ENCODE measurements at places on chromosomes 1 and 21.
A peak's percentile ranks its signal among the peaks of the same experiment; 100 is the strongest.

DNA sequence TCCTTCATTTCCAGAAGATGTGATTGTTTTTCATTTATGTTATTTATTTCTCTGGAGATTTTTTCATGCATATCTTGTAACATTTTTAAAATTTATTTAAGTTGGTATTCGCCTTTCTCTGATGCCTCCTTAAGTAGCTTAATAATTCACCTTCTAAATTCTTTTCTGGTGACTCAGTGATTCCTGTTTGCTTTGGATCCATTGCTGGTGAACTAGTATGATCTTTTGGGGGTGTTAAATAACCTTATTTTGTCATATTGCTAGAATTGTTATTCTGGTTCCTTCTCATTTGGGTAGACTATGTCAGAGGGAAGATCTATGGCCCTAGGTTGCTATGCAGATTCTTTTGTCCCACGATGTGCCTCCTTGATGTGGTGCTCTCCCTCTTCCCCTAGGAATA, 1347.2 kb upstream of the B3GALT2 start:
- no peak for DNase-seq

- no peak for DNase-seq
Measured at GRCh38 chr1:93811326-93812065, 67.5 kb downstream of the DNTTIP2 start.

DNA sequence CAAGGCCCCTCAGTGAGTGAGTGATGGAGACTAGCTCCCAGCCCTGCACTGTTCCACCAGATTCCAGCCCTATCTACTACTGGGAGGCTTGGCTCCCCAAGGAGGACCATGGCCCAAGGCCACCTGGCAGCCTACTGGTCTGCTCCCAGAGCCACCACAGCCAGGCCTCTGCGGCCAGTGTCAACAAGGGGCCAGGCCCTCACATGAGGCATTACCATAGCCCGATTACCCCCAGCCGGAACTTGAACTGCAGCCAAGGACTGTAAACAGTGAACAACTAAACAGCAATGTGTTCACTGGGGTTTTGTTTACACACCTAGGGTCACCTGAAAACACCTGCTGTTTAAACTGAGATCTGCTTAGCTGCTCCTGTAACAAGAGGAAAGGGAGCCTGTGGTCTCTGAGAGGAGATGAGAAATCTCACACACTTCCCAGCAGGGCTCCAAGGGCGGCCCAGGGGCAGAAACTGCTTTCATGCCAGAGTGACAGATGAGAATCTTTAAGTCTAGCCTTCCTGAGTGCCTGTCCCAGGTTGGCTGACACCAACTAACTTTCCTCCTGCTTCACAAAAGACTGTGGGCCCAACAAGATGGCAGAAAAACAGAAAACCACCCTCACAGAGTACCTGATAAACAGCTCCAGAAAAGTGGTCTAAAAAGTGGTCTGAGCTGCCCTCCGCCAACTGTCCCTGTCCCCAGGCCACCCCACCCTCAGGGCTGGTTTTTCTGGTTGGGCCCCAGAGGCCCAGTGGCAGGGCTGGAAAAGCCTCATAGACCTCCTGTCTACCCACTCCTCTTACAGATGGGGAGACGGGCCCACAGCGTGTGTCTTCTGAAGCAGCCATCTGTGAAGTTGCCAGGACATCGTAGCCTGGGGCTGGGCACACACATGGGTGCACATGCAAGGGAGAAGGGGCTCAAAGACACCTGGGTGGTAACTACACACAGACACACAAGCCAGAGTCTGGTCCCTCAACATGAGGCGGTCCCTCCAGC, 28.8 kb downstream of the MEF2D start:
- DNase-seq, result no peak

- peak; percentile 58 for DNase-seq
Measured at GRCh38 chr1:175073061-175073460, 5.4 kb downstream of the TNN start.

- no peak for DNase-seq
Measured at GRCh38 chr1:19605967-19606366, 38.1 kb upstream of the NBL1 start.

- no peak for DNase-seq
Measured at GRCh38 chr1:205630651-205631009, 1.2 kb downstream of the ELK4 start.

DNA sequence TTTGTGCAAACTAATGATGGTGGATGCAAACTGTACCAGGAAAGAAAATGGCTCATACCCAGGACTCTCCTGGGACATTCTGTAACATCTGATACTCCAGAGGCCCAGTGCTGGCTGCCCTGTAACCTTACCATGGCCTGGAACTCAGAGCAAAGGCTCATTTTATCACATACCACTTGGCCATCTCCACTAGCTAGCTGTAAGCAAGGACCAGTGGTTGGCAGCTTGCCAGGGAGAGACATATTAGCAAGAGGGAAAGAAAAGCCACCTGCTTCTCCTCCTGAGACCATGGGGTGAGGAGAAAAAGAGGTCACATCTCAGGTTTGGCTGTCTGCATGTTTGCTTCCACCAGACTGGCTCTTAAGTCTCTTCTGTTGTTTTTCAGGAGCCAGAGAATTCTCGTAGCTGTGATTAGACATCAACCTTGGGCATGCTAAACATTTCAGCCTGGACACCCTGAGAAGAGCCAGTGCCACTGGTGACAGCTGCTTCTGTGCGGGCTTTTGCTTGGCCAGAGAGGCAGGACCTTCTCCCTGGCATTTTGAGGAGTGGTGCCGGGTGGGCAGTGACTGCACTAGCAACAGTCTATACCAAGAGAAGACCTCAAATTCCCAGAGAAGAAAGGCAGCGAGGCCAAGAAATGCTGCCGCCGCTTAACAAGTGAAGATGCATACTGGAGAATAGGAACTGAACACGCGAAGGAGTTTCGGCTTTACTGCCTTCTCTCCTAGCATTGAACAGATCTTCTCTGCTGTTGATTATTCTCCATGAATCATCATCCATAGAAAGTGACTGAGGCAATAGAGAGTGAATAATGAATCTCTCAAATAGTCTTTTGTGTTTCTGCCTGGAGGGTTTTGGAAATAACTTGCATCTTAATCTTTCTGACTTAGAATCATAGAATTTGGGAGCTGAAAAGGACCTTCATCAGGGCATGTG, 6.7 kb upstream of the INKA2 start:
- DNase-seq, result no peak

GRCh38 chr1:29708796-29709703, 472.7 kb downstream of the PTPRU start:
- DNase-seq, result peak; percentile 59

DNA sequence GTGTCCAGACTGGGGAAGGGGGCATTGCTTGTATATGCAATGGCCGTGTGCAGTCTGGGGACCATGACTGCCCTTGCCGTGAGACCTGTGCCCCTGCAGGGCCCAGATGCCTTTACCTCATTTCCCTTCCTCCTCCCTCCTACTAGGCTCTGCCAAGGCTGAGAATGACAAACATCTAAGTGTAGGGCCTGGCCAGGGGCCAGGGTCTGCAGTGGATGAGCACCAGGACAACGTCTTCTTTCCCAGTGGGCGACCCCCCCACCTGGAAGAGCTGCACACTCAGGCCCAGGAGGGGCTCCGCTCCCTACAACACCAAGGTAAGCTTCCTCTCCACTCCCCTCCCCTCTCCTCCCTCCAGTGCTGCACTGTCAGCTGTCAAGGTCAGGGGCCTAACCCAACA, 49.5 kb downstream of the YARS1 start:
- DNase-seq, result no peak

- no peak for DNase-seq
Measured at GRCh38 chr1:37177230-37177864, 143.0 kb upstream of the GRIK3 start.

DNA sequence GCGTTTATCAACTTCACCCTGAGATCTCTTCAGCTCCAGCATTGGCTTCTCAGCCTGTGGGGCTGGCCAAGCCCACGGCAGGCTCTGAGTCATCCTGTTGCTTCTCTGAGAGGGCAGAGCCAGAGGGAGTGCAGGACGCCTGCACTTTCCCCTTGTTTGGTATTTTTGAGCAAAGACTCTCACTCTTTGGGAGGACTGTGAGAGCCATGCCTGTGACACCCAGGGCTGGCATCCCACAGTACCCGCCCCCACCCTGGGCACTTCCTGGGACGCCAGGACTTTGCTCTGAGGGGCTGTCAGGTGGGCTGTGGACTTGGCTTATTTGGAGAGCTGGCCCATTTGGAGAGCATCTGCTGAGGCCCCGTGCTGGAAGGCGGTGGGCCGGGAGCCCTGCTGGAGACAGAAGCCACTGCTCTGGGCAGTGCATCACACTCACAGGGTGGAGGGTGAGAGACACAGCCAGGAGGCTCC, 37.4 kb downstream of the VANGL1 start:
- DNase-seq, result no peak

DNA sequence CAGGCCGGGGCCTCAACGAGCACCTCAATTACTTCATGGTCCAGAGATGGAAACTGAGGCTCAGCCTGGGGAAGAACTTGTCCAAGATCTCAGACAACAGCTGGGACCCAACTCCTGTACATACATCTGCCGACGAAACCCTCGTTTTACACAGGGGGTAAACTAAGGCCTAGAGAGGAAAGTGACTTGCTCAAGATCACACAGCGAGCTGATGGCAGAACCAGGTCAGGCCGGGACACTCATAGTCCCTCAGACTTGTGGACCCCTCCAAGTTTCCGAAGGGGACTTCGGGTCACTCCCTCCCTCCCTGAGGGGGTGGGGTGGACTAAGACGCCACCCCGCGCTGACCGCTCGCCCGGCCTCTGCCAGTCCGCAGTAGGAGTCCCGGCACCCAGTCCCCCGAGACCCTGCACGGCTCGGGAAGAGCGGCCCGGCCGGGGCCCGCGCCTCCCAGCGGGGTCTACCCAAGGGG, 430 bp downstream of the WASF2 start:
- DNase-seq, result no peak

DNA sequence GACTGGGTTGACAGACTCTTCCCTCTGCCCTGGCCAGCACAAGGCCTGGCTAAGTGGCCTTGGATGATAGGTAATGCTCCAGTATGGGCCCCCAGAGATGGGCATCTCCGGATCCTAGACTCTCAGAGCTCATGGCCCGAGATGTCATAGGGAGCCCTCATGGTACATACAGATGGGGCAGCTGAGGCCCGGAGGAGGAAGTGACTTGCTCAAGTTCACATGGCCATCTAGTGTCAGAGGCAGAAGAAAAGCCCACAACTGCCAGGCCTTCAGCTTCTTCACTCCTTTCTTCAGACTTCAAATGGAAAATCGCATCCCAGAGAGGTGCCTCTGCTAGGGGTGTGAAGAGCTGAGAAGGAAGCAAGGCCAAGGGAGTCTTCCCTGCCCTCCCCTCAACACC, 46.8 kb upstream of the SYNC start:
- no peak for DNase-seq

GRCh38 chr1:4004635-4005430, 104.8 kb upstream of the C1orf174 start:
- no peak for DNase-seq

- peak; percentile 49 for DNase-seq
Measured at GRCh38 chr1:59755069-59755685, 59.6 kb upstream of the HOOK1 start.

GRCh38 chr1:98733782-98734112, 72.2 kb downstream of the SNX7 start:
- DNase-seq, result no peak

DNA sequence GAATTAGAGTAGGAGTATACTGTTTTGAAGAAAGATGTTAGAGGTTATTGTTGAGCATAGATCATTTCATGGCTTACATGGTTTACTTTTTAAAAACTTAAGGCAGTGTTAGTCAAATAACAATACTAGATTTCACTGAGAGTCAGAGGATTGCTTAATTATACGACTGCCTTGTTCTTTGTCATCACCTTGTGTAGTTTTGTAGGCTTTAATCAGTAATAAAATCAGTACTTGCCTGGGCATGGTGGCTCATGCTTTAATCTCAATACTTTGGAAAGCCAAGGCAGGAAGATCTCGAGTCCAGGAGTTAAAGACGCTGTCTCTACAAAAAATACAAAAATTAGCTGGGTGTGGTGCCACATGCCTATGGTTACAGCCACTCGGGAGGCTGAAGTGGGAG, 41.3 kb upstream of the GPR52 start:
- no peak for DNase-seq

- no peak for DNase-seq
Measured at GRCh38 chr1:234589064-234589800, 20.7 kb downstream of the IRF2BP2 start.

- DNase-seq, result no peak
Measured at GRCh38 chr1:87968197-87968955, 639.7 kb downstream of the LMO4 start.

DNA sequence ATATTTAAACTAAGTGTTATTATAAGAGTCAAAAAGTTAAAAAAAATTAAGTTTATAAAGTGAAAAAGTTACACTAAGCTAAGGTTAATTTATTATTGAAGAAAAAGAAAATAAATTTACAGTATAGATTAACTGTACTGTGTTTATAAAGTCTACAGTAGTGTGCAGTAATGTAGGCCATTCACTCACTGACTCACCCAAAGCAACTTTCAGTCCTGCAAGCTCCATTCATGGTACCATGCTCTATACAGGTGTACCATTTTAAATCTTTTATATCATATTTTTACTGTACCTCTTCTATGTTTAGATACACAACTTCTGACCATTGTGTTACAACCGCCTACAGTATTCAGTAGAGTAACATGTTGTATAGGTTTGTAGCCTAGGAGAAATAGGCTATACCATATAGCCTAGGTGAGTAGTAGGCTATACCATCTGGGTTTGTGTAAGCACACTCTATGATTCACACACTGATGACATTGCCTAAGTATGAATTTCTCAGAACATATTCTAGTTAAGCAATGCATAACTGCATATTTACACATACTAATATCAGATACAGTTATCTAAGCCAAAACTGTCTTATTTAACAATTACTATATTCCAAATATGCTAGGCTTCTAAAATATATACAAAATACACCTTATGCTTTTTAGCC, 80.6 kb upstream of the GFI1 start:
- DNase-seq, result peak; percentile 26

DNA sequence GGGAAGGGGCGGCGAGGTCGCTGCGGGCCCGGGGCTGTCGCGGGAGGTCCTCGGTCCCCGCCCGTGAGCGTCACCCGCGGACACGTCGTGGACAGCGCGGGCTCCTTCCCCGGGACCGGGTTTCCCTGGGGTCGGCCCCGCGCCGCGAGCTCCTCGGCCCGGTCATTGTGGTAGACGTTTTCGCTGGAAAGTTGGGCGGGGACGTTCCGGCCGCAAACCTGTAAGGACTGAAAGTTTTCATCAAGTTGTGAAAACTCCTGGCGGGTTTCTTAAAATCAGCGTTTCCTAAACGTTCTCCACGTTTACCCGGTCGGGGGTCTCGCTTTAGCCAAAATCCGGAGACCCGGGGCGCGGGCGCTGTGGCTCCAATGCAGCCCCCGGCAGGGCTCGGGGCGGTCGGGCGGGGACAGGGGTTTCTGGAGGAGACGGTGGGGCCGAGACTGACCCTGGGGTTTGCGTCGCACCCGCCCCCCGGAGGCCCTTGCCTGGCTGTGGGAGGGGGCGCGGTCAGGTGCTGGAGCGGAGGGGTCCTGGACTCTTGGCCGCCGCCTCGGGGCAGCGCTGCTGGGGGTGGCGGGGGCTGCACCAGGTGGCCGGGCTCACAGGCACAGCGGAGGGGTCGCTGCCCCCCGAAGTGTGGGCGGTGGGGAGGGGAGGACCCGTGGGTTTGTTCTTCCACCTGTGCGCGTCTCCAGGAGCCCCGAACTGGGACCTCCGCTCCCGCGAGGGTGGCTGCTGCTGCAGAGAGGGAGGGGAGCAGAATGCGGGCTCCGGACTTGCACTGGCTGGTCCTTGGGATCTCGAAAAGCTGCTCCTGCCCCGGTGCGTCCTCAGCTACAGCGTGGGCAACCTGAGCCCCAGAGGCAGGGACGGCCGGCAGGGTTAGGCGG, 827 bp downstream of the PRKCZ start:
- no peak for DNase-seq

GRCh38 chr21:38077569-38077968, 161.3 kb upstream of the KCNJ6 start:
- no peak for DNase-seq

GRCh38 chr1:246609632-246610031, 43.4 kb downstream of the CNST start:
- no peak for DNase-seq

Data from fibroblast of skin of left biceps (primary cell).